RPMI8226 (cell line): ENCODE measurements at places on chromosomes 3 and 15.

DNA sequence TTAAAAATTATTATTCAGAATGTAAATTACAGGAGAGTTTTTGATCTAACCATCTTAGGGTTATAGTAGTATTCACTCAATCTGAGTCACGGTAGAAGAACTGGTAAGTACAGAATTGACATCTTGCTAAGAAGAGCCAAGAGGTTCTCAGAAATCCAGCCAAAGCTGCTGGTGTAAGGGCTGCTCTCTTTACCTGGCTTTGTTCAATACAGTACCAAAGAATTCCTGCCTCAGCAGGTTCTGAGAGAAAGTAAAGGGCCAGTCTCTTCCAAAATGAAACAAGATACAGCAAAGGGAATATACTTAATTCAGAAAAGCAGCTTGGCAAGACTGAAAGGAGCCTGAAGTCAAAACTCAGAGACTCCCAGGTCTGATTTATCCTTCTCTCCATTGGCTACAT lies 193.1 kb downstream of the TNIK start:
- no peak for DNase-seq

- no peak for DNase-seq
These were observed 352.6 kb downstream of the CGGBP1 start for GRCh38 chr3:87706176-87706575.

DNA sequence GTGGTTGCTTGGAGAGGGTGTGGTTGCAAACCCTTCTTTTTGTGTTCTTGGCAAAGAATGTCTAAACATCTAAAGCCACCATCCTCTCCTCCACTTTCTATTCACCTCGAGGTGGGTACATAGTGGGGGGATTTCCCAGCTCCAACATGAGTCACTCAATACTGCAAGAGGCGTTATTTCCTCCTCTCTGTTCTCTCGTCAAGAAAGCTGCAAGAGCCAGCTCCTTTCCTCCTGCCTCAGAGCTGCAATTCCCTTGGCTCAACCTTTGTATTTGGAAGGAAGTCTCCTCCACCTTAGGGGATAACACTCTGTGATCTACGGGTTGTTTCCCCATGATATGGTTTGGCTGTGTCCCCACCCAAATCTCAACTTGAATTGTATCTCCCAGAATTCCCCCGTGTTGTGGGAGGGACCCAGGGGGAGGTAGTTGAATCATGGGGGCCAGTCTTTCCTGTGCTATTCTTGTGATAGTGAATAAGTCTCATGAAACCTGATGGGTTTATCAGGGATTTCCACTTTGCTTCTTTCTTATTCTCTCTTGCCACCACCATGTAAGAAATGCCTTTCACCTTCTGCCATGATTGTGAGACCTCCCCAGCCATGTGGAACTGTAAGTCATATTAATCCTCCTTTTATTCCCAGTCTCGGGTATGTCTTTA lies 138.4 kb downstream of the PLCL2 start:
- no peak for DNase-seq

- no peak for DNase-seq
These were observed 29.5 kb downstream of the CCDC12 start for GRCh38 chr3:46946856-46947545.

- no peak for DNase-seq
These were observed 35.9 kb downstream of the POC1A start for GRCh38 chr3:52118156-52118875.

DNA sequence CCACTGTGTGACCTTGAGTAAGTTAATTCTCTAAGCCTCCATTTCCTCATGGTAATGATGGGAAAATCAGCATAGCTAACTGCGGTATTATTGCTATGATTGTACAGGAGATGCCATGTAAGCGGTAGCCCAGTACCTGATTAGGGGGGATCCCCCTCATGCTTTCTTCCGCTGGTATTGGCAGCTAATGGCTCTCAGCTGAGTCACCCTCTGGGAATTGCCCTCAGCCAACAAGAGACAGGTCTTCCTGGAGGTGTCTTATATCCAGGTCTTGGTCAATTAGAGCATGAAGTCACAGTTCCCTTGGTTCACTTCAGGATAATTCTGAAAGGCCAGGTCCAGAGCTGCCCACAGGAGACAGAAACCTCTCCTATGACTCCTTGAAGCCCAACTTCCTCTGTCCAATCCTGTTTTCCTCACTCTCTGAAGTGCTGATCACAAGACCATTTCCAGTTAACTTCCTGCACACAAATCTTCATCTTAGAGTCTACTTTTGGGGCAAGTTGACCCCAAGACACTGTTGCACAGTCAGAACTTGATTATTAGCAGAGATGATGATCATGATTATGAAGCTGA lies 724.7 kb upstream of the ZNF385D start:
- DNase-seq, result no peak
